OCI-M1 (cell line): ENCODE measurements at places on chromosomes 2 and 18.

- peak; percentile 40 for DNase-seq
These were observed 11.3 kb downstream of the HYCC2 start for GRCh38 chr2:201059961-201060755.

- no peak for DNase-seq
These were observed 417.1 kb downstream of the SOCS6 start for GRCh38 chr18:70705831-70706416.

GRCh38 chr2:20579866-20580265, 71.0 kb downstream of the HS1BP3 start:
- peak; percentile 67 for DNase-seq

GRCh38 chr2:200765139-200765951, 46.4 kb upstream of the BZW1 start:
- peak; percentile 55 for DNase-seq

DNA sequence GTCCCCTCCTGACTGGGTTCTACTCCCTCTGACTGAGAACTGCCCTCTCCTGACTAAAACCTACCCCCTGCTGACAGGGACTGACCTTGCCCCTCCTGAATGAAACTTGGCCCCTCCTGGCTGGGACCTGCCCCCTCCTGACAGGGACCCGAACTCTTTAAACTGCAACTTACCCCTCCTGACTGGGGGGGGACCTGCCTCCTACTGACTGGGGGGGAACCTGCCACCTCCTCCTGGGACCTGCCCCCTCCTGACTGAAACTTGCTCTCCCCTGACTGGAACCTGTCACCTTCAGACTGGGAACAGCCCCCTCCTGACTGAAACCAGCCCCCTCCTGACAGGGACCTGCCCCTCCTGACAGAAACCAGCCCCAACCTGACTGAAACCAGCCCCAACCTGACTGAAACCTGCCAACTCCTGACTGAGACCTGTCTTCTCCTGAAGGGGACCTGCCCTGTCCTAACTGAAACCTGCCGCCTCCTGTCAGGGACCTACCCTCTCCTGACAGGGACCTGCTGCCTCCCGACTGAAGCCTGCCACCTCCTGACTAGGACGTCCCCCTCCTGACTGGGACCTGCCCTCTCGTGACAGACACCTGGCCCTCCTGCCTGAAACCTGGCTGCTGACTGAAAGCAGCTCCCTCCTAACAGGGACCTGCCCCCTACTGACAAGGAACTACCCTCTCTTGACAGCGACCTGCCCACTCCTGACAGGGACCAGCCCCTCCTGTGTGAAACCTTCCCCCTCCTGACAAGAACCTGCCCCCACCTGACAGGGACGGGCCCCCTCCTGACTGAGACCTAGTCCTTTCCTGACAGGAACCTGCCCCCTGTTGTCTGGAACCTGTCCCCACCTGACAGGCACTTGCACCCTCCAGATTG, 87.1 kb downstream of the PXDN start:
- no peak for DNase-seq

- no peak for DNase-seq
These were observed 18.5 kb downstream of the TMEM177 start for GRCh38 chr2:119697290-119698020.

DNA sequence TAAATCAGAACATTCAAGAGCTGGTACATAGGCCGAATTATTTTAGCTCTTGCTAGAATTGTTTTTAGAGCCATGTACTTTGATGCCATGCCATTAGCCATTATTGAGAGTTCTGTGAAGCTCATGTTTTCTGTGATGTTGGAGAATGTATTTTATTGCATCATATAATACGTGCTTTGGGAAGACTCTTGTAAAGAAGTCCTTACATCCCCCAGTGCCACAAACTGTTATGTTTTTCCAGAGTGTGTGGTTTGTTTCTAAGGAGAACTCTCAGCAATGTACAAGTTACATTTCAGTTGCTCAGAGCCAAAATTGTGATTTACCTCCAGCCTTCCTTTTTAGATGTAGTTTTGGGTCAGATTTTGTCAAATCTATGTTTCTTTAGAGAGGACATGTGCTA, 148.6 kb downstream of the HAUS1 start:
- no peak for DNase-seq
